ENCODE measurements at places on chromosomes 11 and 22.

- no peak for DNase-seq
Measured at GRCh38 chr11:48087974-48088681, 107.8 kb downstream of the PTPRJ start.

GRCh38 chr11:79894111-79894510 is 453.3 kb upstream of the TENM4 start:
- DNase-seq, result no peak

DNA sequence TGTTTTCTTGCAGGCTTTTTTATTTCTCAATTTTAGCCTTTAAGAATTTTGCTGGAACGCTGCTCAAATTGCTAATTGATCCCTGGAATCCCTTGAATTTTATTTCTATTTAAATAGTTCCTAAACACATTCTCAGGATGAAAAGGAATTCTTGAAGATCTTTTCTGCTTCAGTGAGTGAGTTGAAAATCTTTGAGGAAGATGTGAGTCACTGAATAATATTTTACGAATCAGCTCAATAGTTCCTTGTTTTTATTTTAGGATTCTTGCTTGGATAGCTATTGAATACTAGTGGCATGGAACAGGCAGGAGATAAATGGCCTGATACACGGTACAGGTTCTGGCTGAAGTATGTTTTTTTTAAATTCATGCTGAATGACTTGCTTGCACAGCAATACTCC is 194.6 kb upstream of the CCDC90B start:
- DNase-seq, result no peak

- peak; percentile 47 for DNase-seq
Measured at GRCh38 chr11:74255741-74256375, 55.6 kb downstream of the P4HA3 start.

DNA sequence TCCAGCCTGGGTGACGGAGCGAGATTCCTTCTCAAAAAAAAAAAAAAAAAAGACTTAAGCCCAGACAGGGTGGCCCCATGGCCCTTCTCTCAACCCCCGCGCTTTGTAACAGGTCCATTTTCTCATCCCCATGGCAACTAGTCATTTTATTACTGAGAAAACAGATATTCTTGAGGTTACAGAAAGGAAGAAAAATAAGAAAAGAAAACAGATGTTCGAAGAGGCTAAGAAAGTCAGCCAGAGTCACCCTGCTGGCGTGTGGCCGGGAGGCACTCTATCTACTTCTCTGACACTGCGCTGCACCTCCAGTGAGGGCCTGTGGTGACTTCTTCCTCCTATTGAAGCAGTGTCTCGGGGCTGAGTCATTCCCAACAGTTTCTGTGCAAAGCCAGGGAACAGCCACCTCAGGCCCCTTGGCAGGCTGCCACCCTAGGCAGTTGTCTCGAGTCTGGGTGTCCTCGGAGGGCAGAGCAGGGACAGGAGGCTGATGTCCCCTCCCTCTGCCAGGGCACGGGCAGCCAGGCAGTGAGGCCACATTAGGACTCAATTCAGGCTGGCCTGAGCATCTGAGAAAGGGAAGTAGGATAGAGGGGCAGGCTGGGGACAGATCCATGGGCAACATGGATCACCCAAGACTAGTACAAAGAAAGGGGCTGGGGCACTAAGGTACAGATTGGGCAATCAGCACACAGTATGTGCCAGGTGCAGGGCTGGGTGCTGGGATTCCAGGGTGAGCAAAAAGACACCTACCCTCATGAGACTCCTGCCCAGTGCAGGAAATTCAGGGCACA is 16.4 kb upstream of the SYVN1 start:
- DNase-seq, result no peak

DNA sequence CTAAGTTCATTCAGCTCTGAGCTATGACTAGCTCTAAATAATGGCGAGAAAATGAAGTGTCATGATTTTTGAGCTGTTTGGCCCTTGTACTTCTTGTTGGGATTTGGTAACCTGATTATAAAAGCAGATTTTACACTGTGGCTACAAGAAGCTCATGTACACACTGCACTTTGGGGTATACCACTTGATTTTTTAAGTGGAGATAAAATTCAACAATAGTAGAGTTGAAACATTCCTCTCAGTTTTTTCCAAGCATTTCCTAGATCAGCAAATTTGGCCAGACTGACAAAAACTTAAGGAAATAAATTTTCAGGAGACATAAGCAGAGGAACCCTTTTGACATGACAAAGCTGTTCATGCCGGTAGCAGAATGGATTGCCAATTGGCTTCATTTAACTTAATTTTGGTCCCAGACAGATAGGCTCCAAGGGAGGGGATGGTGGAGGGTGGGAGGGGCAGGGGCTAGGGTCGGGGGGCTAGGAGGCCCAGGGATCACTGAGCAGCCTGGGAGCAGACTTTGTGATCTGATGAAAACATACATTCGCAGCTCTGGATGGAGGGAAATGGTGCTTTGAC is 575.9 kb downstream of the METTL15 start:
- DNase-seq, result no peak

DNA sequence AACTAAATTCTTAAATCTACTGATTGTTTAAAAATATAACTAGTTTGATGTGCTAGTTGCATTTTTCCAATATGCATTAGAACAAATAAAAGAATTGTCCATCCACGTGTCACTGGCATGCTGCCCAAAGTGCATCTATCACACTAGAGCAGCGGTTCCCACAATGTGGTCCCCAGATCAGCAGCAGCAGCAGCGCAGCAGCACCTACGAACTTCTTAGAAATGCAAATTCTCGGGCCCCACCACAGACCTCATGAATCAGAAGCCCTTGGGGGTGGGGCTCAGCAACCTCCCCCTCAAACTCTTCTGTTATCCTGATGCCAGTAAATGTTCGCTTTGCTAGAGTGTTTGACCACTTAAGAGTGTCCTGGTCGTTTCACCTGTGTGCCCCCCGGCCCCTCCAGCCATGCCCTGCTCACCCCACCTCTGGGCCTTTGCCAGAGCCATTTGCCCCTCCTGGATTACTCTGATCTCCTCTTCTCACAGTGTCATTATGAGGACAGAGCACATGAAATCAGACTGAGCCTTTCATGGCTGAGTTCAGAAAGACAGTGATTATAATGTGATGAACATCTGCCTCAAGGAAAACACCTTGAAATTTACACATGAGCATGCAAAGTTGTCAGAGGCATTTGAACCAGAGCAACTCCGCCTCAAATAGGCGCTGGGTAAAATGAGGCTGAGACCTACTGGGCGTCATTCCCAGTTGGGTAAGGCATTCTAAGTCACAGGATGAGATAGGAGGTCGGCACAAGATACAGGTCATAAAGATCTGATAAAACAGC is 12.6 kb upstream of the VSIG10L2 start:
- DNase-seq, result no peak

- no peak for DNase-seq
Measured at GRCh38 chr11:96744697-96745096, 354.9 kb downstream of the JRKL start.

- DNase-seq, result no peak
Measured at GRCh38 chr11:92591521-92591920, 366.9 kb downstream of the FAT3 start.

GRCh38 chr11:112652786-112653390 is 308.3 kb upstream of the NCAM1 start:
- DNase-seq, result no peak

GRCh38 chr11:110162216-110162615 is 69.0 kb downstream of the ZC3H12C start:
- DNase-seq, result no peak

- no peak for DNase-seq
Measured at GRCh38 chr11:15558513-15559181, 443.9 kb downstream of the INSC start.

GRCh38 chr11:95486979-95487378 is 256.0 kb upstream of the SESN3 start:
- no peak for DNase-seq

DNA sequence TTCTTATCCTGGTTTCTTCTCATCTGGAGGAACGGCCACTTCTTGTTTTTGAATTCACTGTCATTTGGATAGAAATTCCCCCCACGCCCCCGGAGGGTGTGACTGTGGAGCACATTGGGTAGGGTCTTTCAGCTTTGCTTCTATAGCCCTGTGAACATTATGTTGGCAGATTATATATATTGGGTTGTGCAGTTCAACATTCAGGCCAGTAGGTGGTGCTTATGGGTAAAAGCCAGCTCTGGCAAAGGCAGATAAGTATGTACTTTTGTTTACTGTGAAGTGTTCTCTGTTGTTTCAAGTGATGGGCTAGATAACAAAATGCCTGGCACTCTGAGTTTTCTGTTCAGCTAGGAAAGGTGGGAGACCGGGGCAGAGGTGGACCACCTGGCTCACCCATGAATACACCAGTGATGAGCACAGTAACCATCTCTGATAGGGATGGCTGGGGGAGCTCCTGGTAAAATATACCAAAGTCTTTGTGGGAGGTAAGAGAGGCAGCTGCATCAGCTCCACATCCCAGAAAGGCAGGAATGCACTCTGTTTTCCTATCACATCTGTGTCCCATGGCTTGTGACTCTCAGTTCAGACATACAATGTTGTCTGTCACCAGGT is 1348.2 kb upstream of the RAG2 start:
- peak; percentile 0 for DNase-seq

DNA sequence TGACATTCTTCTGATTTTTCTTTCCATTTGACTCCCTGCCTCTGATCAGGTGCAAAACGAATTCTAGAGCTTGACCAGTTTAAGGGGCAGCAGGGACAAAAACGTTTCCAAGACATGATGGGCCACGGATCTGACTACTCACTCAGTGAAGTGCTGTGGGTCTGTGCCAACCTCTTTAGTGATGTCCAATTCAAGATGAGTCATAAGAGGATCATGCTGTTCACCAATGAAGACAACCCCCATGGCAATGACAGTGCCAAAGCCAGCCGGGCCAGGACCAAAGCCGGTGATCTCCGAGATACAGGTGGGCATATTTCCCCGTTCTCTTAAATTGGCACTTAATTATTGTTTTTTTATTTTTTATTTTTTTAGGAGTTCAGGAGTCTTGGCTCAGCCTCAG is 15.4 kb downstream of the XRCC6 start:
- DNase-seq, result no peak

DNA sequence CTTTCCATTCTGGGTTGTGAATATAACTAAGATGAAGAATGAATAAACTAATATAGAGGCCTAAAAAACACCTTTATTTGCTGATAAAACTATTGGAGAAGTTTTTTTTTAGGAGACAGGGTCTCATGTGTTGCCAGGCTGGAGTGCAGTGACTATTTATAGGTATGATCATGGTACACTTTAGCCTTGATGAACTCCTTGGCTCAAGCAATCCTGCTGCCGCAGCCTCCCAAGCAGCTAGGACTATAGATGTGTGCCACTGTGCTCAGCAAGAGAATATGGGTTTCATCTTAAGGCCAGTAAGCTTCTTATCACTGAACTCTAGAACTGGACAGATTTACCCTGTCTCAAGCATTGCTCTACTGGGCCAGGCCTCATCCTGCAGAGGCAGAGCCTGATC is 26.6 kb downstream of the CCDC90B start:
- no peak for DNase-seq

GRCh38 chr11:19027829-19028595 is 32.5 kb downstream of the MRGPRX2 start:
- DNase-seq, result no peak

- DNase-seq, result no peak
Measured at GRCh38 chr22:37639771-37640590, 512 bp downstream of the SH3BP1 start.

DNA sequence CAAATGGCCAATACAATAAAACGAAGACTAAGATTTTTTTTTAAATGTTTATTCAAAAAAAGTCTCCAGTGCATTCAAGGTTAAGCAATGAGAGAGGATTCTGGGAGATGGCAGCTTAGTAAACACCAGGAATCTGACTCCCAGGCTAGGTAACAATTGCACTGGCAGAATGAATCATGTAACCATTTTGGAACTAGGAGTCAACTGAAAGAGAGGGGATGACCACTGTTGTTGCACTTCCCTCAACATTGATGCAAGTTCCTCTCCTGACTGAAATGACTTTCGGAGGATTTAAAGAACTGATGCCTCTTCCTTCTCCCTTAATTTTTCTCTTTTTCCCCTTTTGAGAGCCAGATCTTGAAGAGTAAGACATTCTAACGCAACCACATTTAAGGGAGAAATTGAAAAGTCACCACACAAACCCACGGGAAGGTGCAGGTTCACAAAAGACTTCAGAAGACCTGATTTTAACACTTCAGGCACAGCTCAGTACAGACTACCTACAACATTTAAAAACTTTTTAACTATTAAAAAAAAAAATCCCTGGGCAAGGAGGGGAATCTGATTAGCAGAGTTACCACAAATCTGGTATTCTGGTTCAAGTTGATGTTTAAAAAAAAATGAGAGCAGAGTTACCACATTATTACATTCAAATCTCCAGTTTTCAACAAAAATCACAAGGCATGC is 56.8 kb downstream of the FCHSD2 start:
- DNase-seq, result no peak

- no peak for DNase-seq
Measured at GRCh38 chr11:14022821-14023220, 60.3 kb downstream of the SPON1 start.

DNA sequence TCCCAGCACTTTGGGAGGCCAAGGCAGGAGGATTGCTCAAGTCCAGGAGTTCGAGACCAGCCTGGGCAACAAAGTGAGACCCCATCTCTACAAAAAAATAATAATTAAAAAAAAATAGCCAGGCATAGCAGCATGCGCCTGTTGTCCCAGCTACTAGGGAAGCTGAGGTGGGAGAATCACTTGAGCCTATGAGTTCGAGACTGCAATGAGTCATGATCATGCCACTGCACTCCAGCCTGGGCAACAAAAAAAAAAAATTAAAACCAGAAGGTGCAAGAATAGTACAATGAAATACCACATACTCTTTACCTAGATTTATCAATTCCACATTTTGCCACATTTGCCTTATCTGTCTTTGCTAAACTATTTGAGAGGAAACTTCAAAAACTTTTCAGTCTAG is 8.2 kb downstream of the DPF2 start:
- no peak for DNase-seq

DNA sequence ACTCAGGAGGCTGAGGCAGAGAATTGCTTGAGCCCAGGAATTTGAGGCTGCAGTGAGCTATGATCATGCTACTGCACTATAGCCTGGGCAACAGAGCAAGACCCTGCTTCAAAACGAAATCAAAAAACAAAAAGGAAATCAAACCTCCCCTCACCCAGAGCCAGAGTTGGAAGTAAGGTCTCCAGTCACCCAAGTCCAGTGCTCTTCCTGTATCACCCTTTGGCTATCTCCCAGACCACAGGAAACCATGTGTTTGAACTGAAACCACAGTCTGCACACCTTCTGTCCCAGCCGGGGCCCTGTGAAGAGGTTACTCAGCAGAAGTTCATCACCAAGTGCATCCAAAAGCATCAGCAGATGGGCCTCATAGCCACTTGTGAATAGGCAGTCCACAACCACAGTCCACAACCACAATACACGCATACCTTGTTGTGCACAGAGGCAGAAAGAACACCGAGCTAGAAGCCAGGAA is 4.6 kb downstream of the MYH9 start:
- DNase-seq, result peak; percentile 66

DNA sequence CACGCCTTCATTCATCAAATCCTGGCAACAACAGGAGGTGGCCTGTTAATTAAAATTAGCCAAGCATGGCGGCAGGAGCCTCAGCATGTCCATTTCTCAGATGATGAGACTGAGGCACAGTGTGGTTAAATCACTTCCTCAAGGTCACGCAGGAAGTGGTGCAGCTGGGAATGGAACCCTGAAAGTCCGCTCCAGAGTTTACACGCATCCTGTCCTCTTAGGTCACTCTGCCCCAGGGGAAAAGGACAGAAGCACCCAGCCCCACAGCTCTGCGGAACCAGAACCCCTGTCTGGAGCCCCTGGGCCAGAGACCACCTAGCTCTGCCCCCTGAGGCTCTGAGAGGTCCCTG is 19.6 kb downstream of the RPL3 start:
- DNase-seq, result no peak

- DNase-seq, result no peak
Measured at GRCh38 chr11:2574553-2575535, 125.0 kb downstream of the KCNQ1OT1 start.

GRCh38 chr22:23856721-23857605 is 712 bp upstream of the SLC2A11 start:
- peak; percentile 24 for DNase-seq
